Stimulated activated naive B cell treated with anti-CD40 and anti-IgM and Interleukin-4, amounts not matched to agents 10 μg/mL and 1 μg/mL and 100 μg/mL, for 72 hours (primary cell): ENCODE measurements at places on chromosomes 5 and 9.

DNA sequence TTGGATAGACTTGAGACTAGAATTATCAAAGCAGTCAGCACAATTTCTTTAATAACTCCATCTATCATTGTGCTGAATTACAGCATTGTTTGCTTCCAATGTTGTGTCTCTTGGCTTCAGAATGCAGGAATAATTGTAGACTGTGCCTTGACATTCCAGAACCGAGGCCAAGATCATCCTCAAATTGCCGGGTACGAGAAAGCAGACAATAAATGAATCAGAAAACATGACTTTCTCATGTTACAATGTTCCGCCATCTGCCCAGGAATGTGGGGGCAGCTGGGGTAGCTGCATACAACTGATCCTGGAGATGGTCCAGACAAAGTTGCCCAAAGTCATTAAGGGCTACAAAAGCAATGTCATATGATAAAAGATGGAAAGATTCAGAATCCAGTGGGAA is 206.2 kb upstream of the SGCD start:
- H3K4me1 ChIP-seq, result no peaks in the 10 kb centered on the region
- peaks cover 4% of the 10 kb centered on the region for H3K27me3 ChIP-seq
- H3K27ac ChIP-seq, result no peak overlapping the region
- DNase-seq, result no peak
- H3K36me3 ChIP-seq, result no peaks in the 10 kb centered on the region
- no peak overlapping the region for H3K4me3 ChIP-seq

DNA sequence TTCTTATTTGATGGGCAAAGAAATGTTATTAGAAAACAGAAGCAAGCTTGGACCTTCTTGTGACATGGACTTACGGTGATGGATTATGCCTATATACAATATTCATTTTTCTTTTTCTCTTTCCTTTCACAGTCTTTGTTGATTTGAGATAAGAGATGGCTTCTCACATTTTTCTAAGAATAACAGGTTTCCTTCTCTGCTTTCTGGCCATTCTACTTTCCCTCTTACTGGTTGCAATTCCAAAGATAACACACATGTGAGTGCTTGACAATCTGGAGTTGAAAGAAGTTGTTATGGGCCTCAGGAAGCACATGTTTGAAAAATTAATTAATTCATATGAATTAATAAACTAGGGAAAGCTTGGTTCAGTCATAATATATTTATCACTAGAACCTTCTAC is 89.8 kb upstream of the RPS23 start:
- H3K27me3 ChIP-seq, result no peaks in the 10 kb centered on the region
- H3K27ac ChIP-seq, result no peak overlapping the region
- peaks cover 6% of the 10 kb centered on the region for H3K4me1 ChIP-seq
- DNase-seq, result no peak
- H3K4me3 ChIP-seq, result no peak overlapping the region

- H3K27me3 ChIP-seq, result peaks cover 7% of the 10 kb centered on the region
- DNase-seq, result no peak
- H3K4me1 ChIP-seq, result peaks cover 11% of the 10 kb centered on the region
- no peaks in the 10 kb centered on the region for H3K36me3 ChIP-seq
These were observed 18.1 kb downstream of the MAMDC2 start for GRCh38 chr9:70061776-70062175.

DNA sequence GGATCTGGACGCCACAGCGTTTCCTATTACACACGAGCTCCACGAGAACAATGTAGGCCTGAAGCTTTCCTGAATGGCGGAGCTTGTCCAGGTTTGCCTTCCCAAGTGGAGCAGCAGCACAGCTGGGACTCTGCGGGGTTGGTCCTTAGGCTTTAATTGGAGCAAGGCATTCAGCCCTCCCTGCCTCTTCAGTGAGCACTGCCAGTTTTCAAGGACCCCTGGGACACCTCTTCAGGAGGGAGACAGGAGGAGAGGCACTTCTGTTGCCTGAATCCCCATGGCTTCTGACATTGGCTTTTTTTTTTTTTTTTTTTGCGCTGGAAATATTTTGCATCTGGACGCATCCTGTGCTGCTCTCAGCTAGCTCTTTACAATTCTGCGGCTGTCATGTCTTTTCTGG is 179.4 kb downstream of the SEMA6A start:
- H3K36me3 ChIP-seq, result peaks cover 15% of the 10 kb centered on the region
- H3K27me3 ChIP-seq, result no peaks in the 10 kb centered on the region
- H3K27ac ChIP-seq, result no peak overlapping the region
- DNase-seq, result no peak

DNA sequence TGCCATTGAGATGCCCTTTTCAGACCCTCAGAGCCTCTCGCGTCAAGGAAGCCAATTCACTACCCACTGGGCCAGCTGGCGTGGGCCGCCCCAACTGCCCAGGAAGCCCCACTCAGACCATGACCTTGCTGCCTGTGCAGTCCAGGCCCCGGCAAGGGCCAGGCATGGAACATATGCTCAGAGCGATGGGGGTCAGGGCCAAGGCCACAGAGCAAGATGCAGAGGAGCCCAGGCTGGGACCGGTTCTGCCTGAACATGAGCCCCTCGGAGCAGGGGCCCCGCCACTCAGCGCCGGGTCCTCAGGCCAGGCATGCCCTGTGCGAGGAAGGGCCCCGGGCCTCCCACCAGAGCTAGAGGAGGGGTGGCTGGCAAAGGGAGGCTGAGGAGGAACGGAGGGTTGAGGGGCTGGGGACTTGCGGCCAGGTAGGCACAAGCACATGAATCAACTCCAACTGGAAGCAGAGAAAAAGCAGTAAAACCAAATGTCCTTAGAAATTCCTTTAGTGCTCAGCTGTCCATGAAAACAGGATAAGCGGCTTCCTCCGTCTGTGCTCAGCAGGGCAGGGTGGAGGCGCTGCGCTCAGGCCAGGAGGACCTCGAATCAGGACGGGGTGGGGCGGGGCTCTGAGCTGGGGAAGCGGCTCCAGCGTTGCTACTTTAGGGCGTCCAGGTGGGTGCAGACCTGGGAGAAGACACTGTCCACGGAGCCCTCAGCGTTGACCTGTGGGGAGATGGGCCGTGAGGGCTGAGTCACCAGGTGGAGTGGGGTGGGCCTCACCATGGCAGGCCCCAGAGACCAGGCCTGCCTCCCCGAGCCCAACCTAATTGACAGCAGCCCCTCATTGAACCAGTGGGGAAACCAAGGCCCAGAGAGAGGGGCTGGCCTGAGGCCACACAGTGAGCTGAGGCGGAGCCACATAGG is 9.9 kb downstream of the AK1 start:
- no peaks in the 10 kb centered on the region for H3K27me3 ChIP-seq
- no peak for DNase-seq
- H3K36me3 ChIP-seq, result no peaks in the 10 kb centered on the region

GRCh38 chr5:79202076-79202475 is 33.9 kb upstream of the JMY start:
- no peaks in the 10 kb centered on the region for H3K36me3 ChIP-seq
- no peak for DNase-seq
- no peaks in the 10 kb centered on the region for H3K4me1 ChIP-seq
- H3K4me3 ChIP-seq, result no peak overlapping the region

GRCh38 chr9:108196332-108197007 is 659.3 kb downstream of the ACTL7B start:
- peaks cover 5% of the 10 kb centered on the region for H3K36me3 ChIP-seq
- H3K27ac ChIP-seq, result no peak overlapping the region
- H3K4me3 ChIP-seq, result no peak overlapping the region
- no peak for DNase-seq
- peaks cover 10% of the 10 kb centered on the region for H3K27me3 ChIP-seq

DNA sequence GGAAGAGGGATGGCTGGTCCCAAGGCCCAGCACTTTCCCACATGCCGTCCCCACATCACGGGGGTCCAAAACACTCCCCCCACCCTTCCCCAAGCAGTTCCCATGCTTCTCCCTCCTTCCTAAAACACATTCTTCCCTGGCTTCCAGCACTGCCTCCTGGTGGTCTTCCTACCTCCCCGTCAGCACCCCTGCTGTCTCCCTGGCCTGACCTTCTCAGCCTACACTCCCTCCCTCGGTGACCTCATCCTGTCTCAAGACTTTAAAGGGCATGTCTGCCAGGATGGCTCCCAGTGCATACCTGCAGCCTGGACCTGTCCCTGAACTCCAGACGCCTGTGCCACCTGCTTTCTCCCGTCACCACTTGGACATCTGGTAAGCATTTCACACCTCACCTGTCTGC is 4.3 kb upstream of the NCS1 start:
- H3K27me3 ChIP-seq, result peaks cover 38% of the 10 kb centered on the region
- peaks cover 5% of the 10 kb centered on the region for H3K4me1 ChIP-seq
- no peak overlapping the region for H3K27ac ChIP-seq
- no peaks in the 10 kb centered on the region for H3K36me3 ChIP-seq

- DNase-seq, result no peak
- H3K27ac ChIP-seq, result no peak overlapping the region
- H3K36me3 ChIP-seq, result peaks cover 54% of the 10 kb centered on the region
- no peaks in the 10 kb centered on the region for H3K27me3 ChIP-seq
- H3K4me1 ChIP-seq, result peaks cover 9% of the 10 kb centered on the region
These were observed 14.6 kb downstream of the CLPTM1L start for GRCh38 chr5:1330146-1330846.

DNA sequence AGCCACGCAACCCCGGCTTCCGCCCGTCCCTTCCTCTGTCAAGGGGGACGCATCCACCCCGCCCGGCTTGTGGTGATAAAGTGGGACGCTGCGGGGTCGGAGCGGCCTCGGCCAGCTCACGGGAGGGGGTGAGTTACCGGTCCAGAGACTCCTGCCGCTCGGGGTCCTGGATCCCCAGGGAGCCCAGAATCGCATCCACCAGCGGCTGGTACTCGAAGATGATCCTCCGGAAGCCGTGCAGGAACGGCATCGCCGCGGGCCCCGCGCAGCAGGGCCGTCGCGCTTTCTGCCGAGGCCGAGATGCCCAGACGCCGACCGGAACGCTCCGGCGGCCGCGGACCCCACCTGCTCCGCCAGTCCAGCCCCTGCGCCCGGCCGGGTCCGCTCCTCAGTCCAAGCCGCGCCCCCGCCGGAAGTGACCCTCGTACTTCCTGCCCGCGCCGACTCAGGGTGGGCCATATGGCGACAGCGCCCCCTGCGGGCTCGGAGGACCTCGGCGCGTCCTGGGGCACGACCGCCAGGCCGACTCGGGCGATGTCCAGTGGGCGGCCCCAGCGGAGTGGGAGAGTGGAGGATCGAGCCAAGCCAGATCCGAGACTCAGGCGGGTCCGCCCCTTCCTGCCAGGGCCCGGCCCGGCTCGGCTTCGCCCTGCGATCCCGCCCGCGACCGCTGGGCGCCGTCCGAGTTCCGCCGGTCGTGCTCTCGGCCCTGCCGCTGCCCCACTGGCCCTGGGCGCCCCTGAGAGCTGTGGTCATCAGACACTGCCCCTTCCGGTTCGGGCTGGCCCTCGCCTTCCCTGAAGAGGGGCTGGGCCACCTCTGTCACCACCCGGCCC is at the start of gene ASB6:
TSS of gene ASB6 (minus strand) at position 402 of the 836 bp plus-strand sequence. CDS start at position 250, 152 bp downstream.
- peak within 1 kb of the TSS; percentile 82 for H3K4me3 ChIP-seq
- H3K27me3 ChIP-seq, result peaks cover 6% of the 10 kb centered on the region
- H3K27ac ChIP-seq, result peak within 1 kb of the TSS; percentile 90

- H3K36me3 ChIP-seq, result no peaks in the 10 kb centered on the region
- no peaks in the 10 kb centered on the region for H3K4me1 ChIP-seq
- no peak overlapping the region for H3K27ac ChIP-seq
- no peak overlapping the region for H3K4me3 ChIP-seq
- no peaks in the 10 kb centered on the region for H3K27me3 ChIP-seq
These were observed 66.2 kb upstream of the SSBP2 start for GRCh38 chr5:81817086-81817485.

GRCh38 chr5:72463449-72464052 is 43.7 kb downstream of the ZNF366 start:
- DNase-seq, result no peak
- H3K4me1 ChIP-seq, result peaks cover 51% of the 10 kb centered on the region
- H3K27me3 ChIP-seq, result no peaks in the 10 kb centered on the region
- H3K27ac ChIP-seq, result no peak overlapping the region
- no peaks in the 10 kb centered on the region for H3K36me3 ChIP-seq

GRCh38 chr5:38831909-38832308 is 13.9 kb upstream of the OSMR start:
- H3K36me3 ChIP-seq, result no peaks in the 10 kb centered on the region
- H3K27me3 ChIP-seq, result peaks cover 29% of the 10 kb centered on the region
- DNase-seq, result no peak
- no peak overlapping the region for H3K27ac ChIP-seq

DNA sequence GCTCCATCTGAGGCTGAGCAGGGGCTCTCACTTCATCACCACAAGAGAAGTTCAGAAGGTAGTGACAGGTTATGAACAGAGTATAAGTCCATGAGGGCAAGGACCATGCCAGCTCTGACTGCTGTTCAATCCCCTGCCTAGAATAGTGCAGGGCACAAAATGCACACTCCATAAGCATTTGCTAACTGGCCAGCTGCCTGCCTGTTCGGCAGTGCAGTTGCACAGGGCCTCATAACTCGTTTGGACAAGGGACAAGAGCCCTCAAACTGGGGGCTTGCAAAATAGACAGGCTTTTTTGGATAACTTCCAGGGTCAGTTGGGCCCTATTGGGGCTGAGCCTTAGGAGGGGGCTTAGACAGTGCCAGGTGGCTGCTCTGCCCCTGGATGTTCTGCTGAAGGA is 21.1 kb downstream of the SPARC start:
- DNase-seq, result no peak
- no peak overlapping the region for H3K27ac ChIP-seq
- H3K4me3 ChIP-seq, result no peak overlapping the region
- no peaks in the 10 kb centered on the region for H3K27me3 ChIP-seq
- no peaks in the 10 kb centered on the region for H3K36me3 ChIP-seq

DNA sequence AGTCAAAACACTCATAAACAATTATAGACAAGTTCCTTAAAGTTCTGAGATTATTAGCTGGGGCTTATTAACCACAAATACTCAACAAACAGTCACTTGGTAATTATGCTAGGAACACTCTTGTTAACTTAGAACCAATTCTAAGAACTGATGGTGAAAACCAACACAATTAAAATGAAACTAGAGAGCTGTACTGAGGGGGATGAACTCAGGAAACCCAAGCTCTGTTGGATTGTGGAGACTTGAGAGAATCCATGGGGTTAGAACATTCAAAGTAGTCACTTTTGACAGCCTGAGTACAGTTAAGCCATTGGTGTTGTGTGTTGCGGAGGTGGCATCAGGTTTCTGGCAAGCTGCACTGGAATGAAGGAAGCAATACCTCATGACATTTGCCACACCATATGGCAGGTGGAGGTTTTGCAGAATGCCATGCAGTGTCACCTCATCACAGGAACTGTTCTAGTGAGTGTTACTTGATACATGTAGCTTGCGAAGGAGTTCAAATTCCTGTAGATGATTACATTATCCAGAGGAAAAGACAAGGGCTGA is 480.9 kb upstream of the CD180 start:
- H3K27ac ChIP-seq, result no peak overlapping the region
- H3K4me1 ChIP-seq, result peaks cover 9% of the 10 kb centered on the region
- peaks cover 5% of the 10 kb centered on the region for H3K27me3 ChIP-seq
- no peaks in the 10 kb centered on the region for H3K36me3 ChIP-seq

DNA sequence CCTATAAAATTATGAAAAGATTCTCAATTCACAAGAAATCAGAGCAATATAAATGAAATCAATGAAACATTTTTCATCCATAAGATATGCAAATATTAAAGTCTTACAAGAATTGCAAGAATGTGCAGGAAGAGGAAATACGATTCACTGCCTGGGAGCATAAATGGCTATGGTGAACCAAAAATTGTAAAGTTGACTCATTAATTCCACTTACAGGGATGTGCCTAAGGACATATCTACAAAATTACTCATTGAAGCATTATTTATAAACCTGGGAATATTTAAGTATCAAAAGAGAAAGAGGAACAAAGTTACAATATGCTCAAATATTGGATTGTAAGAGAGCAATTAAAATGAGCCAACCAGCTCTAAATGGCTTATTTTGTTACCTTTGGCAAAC is 6.9 kb upstream of the NIPSNAP3A start:
- H3K36me3 ChIP-seq, result no peaks in the 10 kb centered on the region
- DNase-seq, result no peak
- no peak overlapping the region for H3K27ac ChIP-seq
- no peaks in the 10 kb centered on the region for H3K27me3 ChIP-seq
- H3K4me1 ChIP-seq, result peaks cover 20% of the 10 kb centered on the region
- H3K4me3 ChIP-seq, result no peak overlapping the region
